ENCODE measurements at places on chromosomes 3 and 15.

- no peak for DNase-seq
Observed at GRCh38 chr15:90952901-90953677, 1.6 kb upstream of the RCCD1 start.

DNA sequence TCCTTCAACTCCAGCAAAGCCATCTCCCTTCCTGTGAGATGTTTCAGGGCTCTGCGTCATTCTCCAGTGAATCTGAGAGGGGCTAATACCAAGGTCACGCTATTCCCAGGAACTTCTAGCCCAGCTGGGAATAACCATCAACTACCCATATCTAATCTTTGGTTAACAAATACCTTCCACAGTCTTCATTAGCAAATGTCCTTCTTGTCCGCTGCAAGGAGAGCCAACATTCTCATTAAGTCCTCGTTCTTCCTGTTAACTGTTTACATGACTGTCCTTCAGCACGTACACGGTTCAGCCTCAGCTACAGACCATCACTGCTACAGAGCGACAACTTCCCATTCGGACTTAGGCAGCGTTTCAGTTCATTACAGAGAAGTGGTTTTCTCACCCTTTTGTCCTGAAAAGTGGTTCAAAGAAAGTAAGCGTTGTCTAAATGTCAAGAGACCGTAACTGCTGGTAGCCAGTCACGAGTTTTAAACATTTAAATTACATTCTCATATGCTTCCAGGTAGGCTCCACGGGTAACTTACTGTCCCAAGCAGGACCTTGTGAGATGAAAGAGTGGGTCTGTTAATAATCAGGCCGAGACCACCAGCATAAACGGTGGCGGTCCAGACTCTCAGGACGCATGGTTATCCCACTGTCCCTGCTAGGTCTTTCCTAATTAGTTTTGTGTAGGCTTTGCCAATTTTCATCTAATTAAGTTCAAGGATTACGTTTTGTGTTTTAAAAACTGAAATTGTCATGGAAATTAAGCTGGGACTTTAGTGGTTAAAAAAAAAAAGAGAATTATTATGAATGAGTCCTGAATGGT is 63.8 kb downstream of the CHSY1 start:
- DNase-seq: no peak

- DNase-seq: no peak
Observed at GRCh38 chr3:146227486-146227885, 23.4 kb downstream of the PLSCR4 start.

- DNase-seq: no peak
Observed at GRCh38 chr15:49875392-49875791, 243.6 kb downstream of the ATP8B4 start.

DNA sequence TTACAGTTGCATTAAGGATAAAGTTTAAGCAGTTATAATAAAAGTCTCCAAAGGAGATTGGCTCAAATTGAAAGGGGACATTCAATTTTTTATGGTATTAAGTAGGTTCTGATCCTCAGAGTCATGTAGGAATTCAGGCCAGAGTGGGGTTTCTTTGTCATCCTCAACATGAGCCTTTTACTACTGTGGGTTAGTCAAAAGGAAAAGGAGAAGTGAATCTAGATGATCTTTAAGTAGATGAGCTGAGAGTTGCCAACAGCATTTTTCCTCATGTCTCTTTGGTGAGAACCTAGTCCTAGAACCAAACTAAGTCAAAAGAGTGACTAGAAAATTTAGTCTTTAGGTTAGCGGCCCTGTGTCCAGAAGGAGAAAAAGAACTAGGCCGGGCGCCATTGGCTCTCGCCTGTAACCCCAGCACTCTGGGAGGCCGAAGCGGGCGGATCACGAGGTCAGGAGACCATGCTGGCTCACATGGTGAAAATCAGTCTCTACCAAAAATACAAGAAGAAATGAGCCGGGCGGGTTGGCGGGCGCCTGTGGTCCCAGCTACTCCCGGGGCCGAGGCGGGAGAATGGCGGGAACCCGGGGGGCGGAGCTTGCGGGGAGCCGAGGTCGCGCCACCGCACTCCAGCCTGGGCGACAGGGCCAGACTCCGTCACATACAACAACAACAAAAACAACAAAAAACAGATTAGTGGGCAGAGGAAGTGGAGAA is 4.2 kb upstream of the CHL1 start:
- no peak for DNase-seq

DNA sequence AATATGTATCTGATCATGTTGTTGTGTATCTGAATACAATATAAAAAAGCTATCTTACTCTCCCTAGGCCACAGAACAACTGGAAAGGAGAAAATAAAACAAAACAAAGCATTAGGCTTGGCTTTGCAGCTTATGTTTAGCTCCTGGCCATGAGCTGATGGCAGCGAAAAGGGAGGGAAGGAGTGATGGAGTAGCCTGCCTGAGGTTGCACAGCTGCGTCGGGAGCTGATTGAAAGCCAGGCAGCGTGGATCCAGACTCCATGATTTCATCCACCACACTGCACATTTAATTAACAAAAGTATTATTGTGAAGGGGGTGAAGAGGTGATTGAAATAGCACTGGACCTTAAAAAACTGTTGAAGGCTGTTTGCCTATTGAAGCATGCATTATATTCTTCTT is 212.2 kb downstream of the GABRG3 start:
- DNase-seq: no peak

GRCh38 chr3:35849496-35849895 is 210.2 kb downstream of the ARPP21 start:
- DNase-seq: no peak

GRCh38 chr3:156676768-156677479 is 2.5 kb downstream of the TIPARP start:
- DNase-seq: no peak

GRCh38 chr3:156477323-156477722 is 77.6 kb downstream of the SSR3 start:
- DNase-seq: no peak

DNA sequence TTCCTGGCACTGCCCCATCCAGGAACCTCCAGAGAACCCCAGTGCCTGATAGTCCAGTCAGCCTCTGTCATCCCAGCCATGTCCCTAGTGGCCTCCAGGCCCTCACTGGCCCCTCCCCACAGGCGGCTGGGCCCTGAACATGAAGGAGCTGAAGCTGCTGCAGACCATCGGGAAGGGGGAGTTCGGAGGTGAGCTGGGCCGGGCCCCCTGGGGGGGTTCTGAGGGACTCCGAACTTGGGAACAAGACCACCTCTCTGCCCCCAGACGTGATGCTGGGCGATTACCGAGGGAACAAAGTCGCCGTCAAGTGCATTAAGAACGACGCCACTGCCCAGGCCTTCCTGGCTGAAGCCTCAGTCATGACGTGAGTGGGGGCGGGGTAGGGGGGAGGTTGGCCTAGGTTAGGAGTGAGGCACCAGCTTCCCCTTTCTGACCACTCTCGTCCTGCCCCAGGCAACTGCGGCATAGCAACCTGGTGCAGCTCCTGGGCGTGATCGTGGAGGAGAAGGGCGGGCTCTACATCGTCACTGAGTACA is 12.0 kb upstream of the LMAN1L start:
- no peak for DNase-seq

GRCh38 chr15:69436951-69437350 is 15.7 kb upstream of the RPLP1 start:
- no peak for DNase-seq

GRCh38 chr15:89023311-89023961 is 64.8 kb upstream of the ABHD2 start:
- no peak for DNase-seq

DNA sequence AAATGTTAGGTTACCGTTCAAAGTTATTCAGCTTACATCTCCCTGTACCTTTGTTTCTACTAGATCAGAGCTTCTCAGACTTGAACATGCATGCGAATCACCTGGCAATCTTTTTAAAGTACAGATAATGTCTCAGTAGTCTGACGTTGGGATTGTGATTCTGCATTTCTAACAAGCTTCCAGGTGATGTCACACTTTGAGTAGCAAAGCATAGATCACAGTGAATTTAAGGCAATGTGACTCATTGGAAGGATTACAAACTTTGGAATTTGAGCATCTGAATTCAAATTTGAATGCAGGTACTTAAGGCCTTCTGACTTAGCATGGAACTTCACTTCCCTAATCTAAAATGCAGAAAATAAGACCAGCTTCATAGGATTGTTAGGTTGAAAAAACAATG is 10.8 kb upstream of the ZMAT3 start:
- no peak for DNase-seq

GRCh38 chr3:188779281-188779980 is 392.3 kb upstream of the TPRG1 start:
- no peak for DNase-seq
